AG08396 (cell line): ENCODE measurements at places on chromosomes 7 and 10.

DNA sequence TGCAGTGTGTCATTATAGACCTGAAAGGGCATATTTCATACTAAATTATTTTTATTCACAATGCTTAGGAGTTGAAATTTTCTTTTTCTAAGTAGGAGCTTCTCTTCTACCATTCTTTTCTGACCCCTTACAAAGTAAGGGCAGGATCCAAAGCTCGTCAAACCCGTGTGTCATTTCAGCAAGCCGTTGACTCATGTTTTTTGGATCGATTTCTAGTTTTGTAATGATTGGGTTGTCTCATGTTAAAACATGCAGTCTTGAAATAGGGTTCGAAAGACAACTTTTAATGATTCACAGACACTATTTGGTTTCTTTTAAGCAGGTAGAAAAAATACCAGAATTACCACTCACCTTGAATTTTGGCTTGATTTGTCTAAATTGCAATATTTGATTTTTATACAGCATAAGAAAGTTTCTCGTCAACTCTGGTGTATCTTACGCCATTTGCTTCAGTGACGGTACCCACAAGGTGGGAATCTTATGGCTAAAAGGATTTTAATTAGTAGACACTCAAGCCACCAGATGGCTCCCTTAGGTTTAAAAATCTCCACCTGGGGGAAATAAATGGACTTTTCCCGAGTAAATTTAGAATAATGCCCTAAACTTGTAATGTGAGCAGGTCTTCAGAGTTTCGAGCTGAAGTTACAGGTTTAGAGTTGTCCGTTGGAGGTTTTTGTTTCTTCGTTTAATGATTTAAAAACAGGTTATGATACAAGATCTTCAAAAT, 283.4 kb downstream of the CCDC3 start:
- DNase-seq = no peak

DNA sequence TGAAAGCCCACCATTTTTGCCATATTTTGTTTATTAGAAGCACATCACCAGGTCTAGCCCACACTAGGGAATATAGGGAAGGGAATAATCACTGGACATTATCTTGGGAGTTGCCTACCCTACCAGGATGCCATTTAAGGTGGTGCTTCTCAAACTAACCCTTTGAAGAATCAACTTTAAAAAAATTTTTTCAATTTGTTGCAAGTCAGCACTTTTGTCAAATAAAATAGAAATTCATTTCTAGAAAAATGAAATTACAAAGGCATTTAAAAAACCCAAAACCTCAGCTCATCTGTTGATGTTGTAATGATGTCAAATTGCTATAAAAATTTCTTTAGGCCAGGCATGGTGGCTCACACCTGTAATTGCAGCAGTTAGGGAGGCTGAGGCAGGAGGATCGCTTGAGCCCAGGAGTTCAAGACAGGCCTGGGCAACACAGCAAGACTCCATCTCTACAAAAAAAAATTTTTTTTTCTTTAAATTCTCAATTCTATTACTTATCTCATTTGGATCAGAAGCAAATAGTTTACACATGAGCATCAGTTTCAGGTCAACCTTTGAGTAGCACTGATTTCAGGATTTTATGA, 2.5 kb upstream of the NFE2L3 start:
- DNase-seq = no peak

DNA sequence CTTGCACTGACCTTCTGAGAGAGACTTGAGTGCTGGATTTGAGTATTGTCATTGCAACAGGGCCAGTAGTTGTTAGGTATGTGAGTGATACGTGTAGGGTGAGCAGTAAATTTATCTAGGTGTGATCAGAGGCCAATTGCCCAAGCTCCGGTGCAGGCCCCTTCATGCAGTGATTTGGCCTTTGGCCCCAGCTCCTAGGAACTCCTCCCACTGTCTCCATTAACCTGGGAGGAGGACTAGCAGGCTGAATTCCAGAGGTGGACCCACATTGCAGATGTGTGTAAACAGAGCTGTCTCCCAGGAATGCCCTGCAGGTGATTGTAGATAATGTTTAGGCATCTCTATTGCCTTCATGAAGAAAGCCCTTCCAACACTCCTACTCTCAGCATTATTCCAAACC, 19.5 kb downstream of the TCF7L2 start:
- no peak for DNase-seq

DNA sequence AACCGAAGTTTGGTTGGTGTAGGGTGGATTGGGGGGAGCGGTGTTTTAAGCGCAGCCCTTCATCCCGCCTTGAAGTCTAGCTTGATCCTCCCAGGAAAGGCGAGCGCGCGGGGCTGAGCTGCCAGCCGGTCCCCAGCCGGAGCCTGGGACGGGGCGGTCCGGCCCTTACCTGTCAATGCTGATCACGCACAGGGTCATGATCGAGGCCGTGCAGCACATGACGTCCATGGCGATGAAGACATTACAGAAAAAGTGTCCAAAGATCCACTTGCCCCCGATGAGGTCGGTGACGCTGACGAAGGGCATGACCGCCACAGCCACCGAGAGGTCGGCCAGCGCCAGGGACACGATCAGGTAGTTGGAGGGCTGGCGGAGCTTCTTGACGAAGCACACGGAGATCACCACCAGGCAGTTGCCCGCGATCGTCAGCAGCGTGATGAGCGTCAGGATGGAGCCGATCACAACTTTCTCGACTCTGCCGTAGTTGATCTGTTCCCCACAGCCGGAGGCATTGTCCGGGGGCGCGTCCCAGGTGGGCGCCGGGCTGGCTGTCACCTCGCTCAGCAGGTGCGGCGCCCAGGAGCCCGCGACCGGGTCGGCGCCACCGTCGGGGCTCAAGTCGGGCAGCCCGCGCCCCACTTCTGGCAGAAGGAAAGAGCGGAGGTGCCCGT, 740 bp downstream of the HTR7 start:
- DNase-seq = no peak

GRCh38 chr10:74957285-74957961, 131.0 kb downstream of the KAT6B start:
- no peak for DNase-seq

GRCh38 chr10:127275272-127275671, 78.9 kb upstream of the INSYN2A start:
- no peak for DNase-seq
